ENCODE measurements at places on chromosomes 12 and 14. TPM values are rescaled to one million over a fixed set of nuclear protein-coding genes. Genes with fewer than 3 reads are reported as not detected.

- no peaks in the 10 kb centered on the region for H3K27me3 ChIP-seq
- DNase-seq: peak; percentile 10
- H3K4me1 ChIP-seq: no peaks in the 10 kb centered on the region
- H3K4me3 ChIP-seq: no peak overlapping the region
- no peaks in the 10 kb centered on the region for H3K36me3 ChIP-seq
Observed at GRCh38 chr12:125029761-125030358, 35.4 kb upstream of the AACS start.

DNA sequence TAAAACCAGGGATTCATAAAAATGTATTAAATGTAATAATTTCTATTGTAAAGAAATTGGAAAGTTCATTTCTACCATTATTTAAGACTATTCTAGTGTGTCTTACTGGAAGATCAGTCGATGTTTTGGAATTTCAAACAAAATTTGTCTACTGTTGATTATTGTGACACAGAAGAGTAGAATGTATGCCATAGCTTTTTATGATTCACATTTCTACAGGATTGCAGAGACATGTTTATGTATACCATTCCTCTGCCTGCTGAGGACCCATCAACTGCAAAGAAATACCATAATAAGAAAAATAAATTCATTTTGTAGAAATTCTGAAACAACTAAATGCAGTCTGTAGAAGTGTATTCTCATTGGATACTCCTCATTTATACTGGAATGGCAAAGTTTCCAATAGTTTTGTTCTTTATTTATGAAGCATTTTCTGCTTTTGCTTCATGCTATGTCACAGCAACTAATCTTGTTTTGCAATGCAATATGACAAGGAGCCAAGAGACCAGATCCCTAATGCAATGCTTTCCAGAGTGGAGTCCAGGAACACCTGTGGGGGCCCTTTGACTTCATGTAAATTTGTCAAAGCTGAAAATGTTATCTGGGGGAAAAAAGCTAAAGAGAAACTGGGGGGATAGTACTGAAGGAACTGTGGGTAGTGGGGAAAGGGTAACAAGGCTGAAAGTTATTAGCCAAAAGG is 172.9 kb upstream of the LRIG3 start:
- no peak for DNase-seq
- no peaks in the 10 kb centered on the region for H3K36me3 ChIP-seq
- no peak overlapping the region for H3K4me3 ChIP-seq

- no peaks in the 10 kb centered on the region for H3K36me3 ChIP-seq
- no peak overlapping the region for H3K27ac ChIP-seq
- DNase-seq: no peak
- H3K4me1 ChIP-seq: peaks cover 2% of the 10 kb centered on the region
- H3K27me3 ChIP-seq: no peaks in the 10 kb centered on the region
- H3K4me3 ChIP-seq: no peak overlapping the region
Observed at GRCh38 chr12:47184813-47185212, 105.1 kb upstream of the AMIGO2 start.

GRCh38 chr12:52223406-52224039 is 9.5 kb upstream of the KRT7 start:
- H3K4me1 ChIP-seq: peaks cover 10% of the 10 kb centered on the region
- H3K4me3 ChIP-seq: no peak overlapping the region
- H3K27ac ChIP-seq: no peak overlapping the region
- no peaks in the 10 kb centered on the region for H3K36me3 ChIP-seq
- no peaks in the 10 kb centered on the region for H3K27me3 ChIP-seq

GRCh38 chr12:7439579-7440505 is 4.1 kb downstream of the CD163L1 start:
- H3K4me1 ChIP-seq: no peaks in the 10 kb centered on the region
- H3K27ac ChIP-seq: peak overlapping the region; percentile 16
- no peaks in the 10 kb centered on the region for H3K27me3 ChIP-seq
- DNase-seq: peak; percentile 56
- H3K36me3 ChIP-seq: no peaks in the 10 kb centered on the region

GRCh38 chr12:51834411-51834810 is 14.1 kb downstream of the FIGNL2 start:
- H3K4me1 ChIP-seq: no peaks in the 10 kb centered on the region
- H3K27ac ChIP-seq: no peak overlapping the region
- no peak overlapping the region for H3K4me3 ChIP-seq
- DNase-seq: no peak
- no peaks in the 10 kb centered on the region for H3K36me3 ChIP-seq
- peaks cover 34% of the 10 kb centered on the region for H3K27me3 ChIP-seq

DNA sequence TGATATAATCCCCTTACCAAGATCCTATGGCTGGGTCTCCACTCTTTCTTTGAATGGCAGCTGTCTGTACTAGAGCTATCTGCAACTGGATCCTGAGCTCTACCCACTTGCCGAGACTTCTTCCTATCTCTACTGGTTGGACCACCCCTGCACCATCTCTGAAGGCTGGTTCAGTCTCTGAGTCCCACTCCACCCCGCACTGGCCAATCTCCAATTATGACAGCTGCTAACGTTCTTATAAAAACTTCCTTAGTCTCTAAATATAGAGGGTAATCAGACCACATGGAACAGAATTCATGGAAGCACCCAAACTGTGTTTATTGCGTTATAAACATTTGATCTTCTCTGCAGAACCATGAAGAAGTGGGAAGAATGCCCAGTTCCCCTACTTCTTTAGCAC is 186.6 kb upstream of the EEA1 start:
- H3K4me1 ChIP-seq: no peaks in the 10 kb centered on the region
- no peaks in the 10 kb centered on the region for H3K36me3 ChIP-seq
- no peak overlapping the region for H3K4me3 ChIP-seq
- no peak overlapping the region for H3K27ac ChIP-seq
- H3K27me3 ChIP-seq: no peaks in the 10 kb centered on the region
- peak; percentile 79 for DNase-seq

DNA sequence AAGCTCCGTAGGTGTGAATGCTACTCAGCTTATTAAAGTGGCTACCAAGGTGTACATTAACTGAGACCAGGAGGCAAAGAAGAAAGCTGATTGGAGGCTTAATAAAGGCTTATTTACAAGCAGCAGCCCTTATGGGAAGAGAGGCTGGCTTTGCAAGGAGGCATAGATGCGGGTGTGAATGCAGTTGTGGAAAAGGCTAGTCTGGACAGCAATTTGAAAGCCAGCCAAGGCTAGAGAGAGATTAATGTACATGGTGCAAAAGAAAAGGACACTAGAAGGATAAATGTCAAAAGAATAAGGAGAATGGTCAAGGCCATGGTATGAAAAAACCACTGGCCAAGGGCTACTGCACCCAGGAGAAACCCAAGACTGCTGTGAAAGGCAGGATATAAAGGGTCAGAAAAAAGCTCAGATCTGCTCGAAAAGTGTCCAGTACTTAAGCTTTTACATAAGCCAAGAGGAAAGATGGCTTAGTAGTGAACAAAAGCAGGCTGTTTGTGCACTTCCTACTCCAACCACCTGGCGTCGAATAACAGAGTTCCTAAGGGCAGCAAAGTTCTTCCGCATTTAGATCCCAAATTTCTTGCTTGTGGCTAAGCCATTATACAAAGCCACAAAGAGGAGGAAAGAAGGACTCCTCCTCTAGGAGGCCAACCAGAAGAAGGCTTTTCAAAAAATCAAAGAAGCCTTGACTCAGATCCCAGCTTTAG is 24.0 kb downstream of the KLRK1 start:
- H3K4me1 ChIP-seq: peaks cover 9% of the 10 kb centered on the region
- peak; percentile 42 for DNase-seq
- no peak overlapping the region for H3K27ac ChIP-seq
- H3K27me3 ChIP-seq: no peaks in the 10 kb centered on the region

DNA sequence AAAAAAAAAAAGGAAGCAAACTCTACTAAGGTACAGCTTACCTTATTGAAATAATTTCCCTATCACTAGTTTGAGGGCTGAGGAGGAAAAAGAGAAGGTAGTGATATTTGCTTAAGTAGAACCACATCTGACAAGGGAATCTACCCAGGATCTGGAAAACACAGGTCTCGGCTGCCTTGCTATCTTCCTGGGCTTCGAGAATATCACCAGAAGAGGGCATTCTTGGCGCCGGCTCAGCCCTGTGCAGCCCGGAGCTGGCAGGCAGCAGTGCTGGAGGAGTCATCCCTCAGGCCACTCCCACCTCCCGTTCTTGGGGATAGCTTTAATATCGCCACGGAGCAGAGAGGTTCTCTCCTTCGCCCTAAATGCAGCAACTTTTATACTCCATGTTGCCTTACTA is 1181.2 kb downstream of the VRK1 start:
- peak; percentile 11 for DNase-seq
- no peaks in the 10 kb centered on the region for H3K36me3 ChIP-seq
- no peaks in the 10 kb centered on the region for H3K27me3 ChIP-seq

GRCh38 chr12:39619316-39619659 is 315 bp downstream of the ABCD2 start:
- H3K4me1 ChIP-seq: no peaks in the 10 kb centered on the region
- no peaks in the 10 kb centered on the region for H3K27me3 ChIP-seq
- H3K36me3 ChIP-seq: no peaks in the 10 kb centered on the region
- peak overlapping the region; percentile 92 for H3K4me3 ChIP-seq
- no peak for DNase-seq
- H3K27ac ChIP-seq: no peak overlapping the region

- DNase-seq: no peak
- H3K4me1 ChIP-seq: no peaks in the 10 kb centered on the region
- no peaks in the 10 kb centered on the region for H3K36me3 ChIP-seq
- no peak overlapping the region for H3K4me3 ChIP-seq
- H3K27ac ChIP-seq: no peak overlapping the region
Observed at GRCh38 chr12:101107032-101107763, 102.8 kb downstream of the SLC5A8 start.

DNA sequence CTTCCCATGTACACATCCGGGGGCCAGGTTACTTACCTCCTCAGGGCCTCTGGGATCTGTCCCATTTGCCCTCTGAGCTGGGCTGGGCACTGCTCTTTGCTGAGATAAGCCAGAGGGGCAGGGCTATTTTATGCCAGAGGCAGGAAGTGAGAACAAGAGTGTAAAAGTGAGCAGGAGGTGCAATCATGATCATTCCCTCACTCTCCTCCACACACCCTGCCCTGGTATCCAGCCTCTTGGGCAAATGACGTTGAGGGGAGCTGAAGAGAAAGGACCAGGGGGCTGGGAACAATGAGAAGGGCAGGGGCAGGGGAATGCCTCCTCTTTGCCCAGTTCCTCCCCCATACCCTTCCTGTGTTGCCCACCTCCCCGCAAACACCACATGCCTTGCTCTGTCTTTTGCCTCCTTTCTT is 4.2 kb downstream of the LPAR5 start:
- no peaks in the 10 kb centered on the region for H3K4me1 ChIP-seq
- H3K27me3 ChIP-seq: no peaks in the 10 kb centered on the region
- no peaks in the 10 kb centered on the region for H3K36me3 ChIP-seq
- no peak for DNase-seq

DNA sequence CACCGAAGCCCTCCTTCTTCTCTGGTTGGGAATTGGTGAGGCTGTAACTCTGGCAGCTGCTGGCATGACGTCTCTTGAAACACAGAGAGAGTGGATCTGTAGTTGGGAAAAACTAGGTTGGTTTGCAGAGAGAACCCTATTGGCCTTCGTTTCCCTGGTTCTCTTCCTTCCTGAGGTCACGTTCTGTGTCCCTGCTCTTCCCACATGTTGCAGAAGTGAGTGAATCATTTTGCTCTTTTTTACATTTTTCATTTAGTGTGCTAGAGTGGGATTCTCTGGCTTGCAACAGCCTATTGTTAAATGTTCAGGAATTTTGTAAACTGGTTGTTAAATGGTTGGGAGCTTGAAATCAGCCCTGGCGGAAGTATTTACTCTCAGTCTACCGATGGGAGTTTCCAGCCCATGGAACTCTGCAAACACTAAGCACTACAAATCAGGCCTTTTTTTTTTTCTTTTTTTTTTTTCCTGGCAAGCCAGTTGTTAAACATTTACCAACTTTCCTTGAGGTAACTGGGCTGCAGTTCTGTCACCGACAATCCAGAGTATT is 26.8 kb upstream of the CKAP4 start:
- H3K27ac ChIP-seq: no peak overlapping the region
- H3K27me3 ChIP-seq: peaks cover 10% of the 10 kb centered on the region
- peak; percentile 37 for DNase-seq
- no peaks in the 10 kb centered on the region for H3K36me3 ChIP-seq
- no peaks in the 10 kb centered on the region for H3K4me1 ChIP-seq

- H3K36me3 ChIP-seq: no peaks in the 10 kb centered on the region
- H3K4me3 ChIP-seq: no peak overlapping the region
- no peak for DNase-seq
Observed at GRCh38 chr12:78439666-78440065, 424.9 kb upstream of the SYT1 start.

- no peaks in the 10 kb centered on the region for H3K4me1 ChIP-seq
- no peak overlapping the region for H3K4me3 ChIP-seq
- no peaks in the 10 kb centered on the region for H3K27me3 ChIP-seq
- H3K27ac ChIP-seq: no peak overlapping the region
- H3K36me3 ChIP-seq: no peaks in the 10 kb centered on the region
- DNase-seq: no peak
Observed at GRCh38 chr12:94080341-94081009, 67.9 kb upstream of the PLXNC1 start.

DNA sequence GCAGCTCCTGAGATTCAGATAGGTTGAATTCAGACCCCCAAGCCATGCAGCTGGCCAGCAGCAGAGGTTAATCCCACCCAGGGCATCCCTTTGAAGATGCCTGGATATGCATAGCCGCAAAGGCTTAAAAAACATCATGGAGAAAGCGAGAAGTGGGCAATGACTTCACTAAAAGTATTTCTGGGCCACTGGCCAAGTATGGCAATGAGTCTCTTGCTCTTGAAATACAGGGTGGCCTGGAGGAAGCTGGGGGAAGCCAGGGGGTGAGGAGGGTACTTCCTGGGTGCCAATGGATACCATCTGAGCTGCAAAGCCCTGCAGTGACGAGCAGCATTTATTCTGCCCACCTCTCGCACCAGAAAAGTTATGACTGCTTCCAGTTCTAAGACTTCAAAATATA is 539.3 kb upstream of the TBX3 start:
- H3K27me3 ChIP-seq: no peaks in the 10 kb centered on the region
- DNase-seq: peak; percentile 85

DNA sequence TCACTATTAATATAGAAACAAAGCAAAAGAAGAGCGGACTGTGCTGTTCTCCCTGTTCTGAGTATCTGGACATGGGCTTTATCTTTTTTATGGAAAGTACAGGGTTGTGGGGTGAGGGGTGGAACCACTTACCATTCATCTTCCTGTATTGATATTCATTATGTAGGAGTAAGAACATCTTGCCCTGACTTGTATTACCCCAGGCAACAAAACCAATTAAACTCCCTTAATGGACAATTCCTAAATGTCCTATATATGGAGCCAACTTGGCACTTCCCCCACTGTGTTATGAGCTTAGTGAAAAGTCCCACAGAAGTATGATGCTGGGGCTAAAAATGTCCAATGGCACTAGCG is 139.9 kb upstream of the KRR1 start:
- no peak overlapping the region for H3K27ac ChIP-seq
- H3K27me3 ChIP-seq: no peaks in the 10 kb centered on the region
- H3K36me3 ChIP-seq: no peaks in the 10 kb centered on the region
- DNase-seq: peak; percentile 49
- H3K4me1 ChIP-seq: peaks cover 2% of the 10 kb centered on the region

ESPL1 gene
- total RNA-seq: 0.26 TPM

ZNF891 gene
- total RNA-seq: 1.2 TPM

CARMIL3 gene
- total RNA-seq: 0.17 TPM

RERG gene
- 0.26 TPM for total RNA-seq

B4GALNT1 gene
- total RNA-seq: 0.51 TPM

KRT85 gene
- total RNA-seq: not detected

P3H3 gene
- 72.4 TPM for total RNA-seq

Data from fibroblast of lung (primary cell).